Kidney (tissue), 22 donors: ENCODE measurements at places on chromosomes 6 and 20. TPM values are rescaled to one million over a fixed set of nuclear protein-coding genes. Genes with fewer than 3 reads are reported as not detected.

DNA sequence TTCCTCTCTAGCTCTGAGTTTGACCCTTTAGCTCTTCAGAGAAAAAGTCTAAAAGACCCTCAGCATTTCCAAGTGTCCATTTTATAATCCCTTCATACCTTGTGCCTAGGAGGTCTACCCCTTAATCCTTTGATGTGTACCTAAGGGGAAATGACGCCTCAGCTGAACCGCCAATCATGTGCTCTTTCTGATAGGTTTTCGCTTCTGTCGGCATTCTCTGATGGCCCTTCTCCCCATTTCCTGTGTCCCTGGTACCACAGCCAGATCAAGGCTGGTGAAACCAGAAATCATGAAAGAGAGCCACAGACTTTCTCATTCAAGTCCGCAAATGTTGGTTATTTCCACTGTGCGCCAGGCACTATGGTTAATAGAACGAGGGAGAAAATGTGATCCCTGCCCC lies 333.9 kb downstream of the FARS2 start:
- no peak for DNase-seq

GRCh38 chr6:48135323-48136084 lies 24.5 kb upstream of the PTCHD4 start:
- DNase-seq = no peak

DNA sequence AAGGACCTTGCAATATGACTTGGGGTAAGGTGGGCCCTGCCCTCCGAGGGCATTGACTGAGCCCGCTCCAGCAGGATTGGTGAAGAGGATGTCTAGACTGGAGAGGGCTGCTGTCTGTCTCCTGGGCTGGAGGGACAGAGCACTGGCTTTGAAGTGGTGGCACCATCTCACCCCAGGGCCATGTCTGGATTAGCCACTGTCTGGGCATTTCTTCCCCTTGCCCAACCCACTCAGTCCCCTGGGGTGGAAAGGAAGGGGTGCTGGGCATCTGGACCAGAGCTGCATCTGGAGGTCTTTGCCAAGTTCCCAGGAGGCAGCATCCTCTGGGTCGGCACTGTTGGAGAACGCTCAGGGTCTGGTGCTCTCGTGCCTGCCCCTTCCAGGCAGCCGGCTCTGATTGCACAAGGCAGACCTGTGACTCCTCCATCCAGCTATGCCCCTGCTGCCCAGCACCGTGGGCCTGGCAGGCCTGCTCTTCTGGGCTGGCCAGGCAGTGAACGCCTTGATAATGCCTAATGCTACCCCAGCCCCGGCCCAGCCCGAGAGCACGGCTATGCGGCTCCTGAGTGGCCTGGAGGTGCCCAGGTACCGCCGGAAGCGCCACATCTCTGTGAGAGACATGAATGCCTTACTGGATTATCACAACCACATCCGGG lies at the start of gene R3HDML:
Gene R3HDML (plus strand): TSS at position 319 of the 656 bp plus-strand sequence. CDS start 115 bp downstream, at position 434.
- DNase-seq = no peak

- no peak for DNase-seq
Measured at GRCh38 chr20:1456300-1456699, 10.3 kb downstream of the NSFL1C start.

DNA sequence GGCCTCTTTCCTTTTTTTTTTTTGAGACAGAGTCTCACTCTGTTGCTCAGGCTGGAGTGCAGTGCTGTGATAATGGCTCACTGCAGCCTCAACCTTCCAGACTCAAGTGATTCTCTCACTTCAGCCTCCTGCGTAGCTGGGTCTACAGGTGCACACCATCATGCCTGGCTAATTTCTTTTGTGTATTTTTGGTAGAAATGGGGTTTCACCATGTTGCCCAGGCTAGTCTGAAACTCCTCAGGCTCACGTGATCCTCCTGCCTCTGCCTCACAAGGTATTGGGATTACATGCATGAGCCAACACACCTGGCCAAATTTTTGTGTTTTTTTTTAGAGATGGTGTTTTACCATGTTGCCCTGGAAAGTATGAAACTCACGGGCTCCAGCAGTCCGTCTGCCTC lies 29.3 kb downstream of the SRC start:
- DNase-seq = no peak

DNA sequence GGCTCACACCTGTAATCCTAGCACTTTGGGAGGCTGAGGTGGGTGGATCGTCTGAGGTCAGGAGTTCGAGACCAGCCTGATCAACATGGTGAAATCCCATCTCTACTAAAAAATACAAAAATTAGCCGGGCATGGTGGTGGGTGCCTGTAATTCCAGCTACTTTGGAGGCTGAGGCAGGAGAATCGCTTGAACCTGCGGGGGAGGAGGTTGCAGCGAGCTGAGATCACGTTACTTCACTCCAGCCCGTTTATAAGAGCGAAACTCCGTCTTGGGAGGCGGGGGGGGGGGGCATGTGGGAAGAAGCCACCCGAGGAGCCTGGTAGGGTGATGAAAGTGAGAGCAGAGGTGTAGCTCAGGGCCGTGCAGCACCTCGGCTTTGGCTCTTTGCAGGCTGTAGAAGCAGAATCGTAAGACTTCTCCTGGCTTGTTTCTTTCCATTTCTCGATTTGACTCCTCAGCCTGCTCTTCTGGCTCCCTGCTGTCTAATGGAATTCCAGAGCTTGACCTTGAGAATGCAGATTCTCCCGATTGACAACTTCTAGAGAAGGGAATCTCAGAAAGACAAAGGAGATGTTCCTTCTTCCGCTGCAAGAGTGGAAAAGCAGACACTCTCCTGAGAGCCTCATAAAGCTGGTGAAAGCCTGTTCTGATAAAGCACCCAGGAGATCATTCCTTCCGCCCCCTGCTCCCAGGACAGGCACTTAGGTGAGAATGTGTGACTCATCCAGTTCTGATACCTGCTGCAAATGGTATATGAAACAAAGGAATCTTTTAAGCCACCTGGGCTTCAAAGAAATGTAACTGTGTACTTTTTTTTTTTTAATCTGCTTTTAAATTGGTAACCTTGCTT lies 26.0 kb upstream of the PPP1R16B start:
- no peak for DNase-seq

- no peak for DNase-seq
Measured at GRCh38 chr6:39416728-39417127, 94.2 kb upstream of the KCNK16 start.

Gene SHLD1
- total RNA-seq = 6.1 TPM

GRCh38 chr20:63021356-63022321 lies 14.9 kb upstream of the BHLHE23 start:
- DNase-seq = no peak

Gene DYNLT2
- 1.9 TPM for total RNA-seq

GRCh38 chr6:136646377-136646776 lies 96.2 kb upstream of the MAP7 start:
- no peak for DNase-seq

Gene ZBTB22
- total RNA-seq = 22.9 TPM

GRCh38 chr20:38126932-38127621 lies 38.0 kb downstream of the TGM2 start:
- peak; percentile 58 for DNase-seq

GRCh38 chr6:121780325-121781321 lies 345.2 kb downstream of the GJA1 start:
- DNase-seq = peak; percentile 62

DNA sequence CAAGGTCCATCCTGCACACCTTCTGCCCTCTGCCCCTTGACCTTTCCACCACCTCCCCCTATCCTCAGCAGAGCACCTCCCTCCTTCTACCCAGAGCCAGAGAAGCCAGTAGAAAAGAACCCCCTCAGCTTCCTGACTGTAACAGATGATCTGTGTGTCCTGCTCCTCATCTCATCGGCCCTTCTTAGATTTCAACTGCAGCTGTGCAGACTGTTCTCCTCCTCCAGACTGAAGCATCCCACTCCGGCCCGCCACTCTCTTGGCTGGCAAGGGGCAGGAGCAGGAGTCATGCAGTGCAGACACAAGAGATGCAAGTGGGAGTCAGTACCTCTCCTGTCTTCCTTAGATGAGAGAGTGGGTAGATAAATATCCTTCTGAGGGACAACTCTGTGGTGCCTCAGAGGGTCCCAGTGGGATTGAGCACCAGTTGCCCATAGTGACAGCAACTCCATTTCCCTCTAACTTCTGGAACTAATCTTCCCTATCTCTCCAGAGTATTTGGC lies 163.5 kb upstream of the MLN start:
- peak; percentile 65 for DNase-seq

- no peak for DNase-seq
Measured at GRCh38 chr20:60224914-60225313, 266.7 kb downstream of the CDH26 start.

- DNase-seq = no peak
Measured at GRCh38 chr20:50338479-50339391, 148.1 kb downstream of the CEBPB start.

DNA sequence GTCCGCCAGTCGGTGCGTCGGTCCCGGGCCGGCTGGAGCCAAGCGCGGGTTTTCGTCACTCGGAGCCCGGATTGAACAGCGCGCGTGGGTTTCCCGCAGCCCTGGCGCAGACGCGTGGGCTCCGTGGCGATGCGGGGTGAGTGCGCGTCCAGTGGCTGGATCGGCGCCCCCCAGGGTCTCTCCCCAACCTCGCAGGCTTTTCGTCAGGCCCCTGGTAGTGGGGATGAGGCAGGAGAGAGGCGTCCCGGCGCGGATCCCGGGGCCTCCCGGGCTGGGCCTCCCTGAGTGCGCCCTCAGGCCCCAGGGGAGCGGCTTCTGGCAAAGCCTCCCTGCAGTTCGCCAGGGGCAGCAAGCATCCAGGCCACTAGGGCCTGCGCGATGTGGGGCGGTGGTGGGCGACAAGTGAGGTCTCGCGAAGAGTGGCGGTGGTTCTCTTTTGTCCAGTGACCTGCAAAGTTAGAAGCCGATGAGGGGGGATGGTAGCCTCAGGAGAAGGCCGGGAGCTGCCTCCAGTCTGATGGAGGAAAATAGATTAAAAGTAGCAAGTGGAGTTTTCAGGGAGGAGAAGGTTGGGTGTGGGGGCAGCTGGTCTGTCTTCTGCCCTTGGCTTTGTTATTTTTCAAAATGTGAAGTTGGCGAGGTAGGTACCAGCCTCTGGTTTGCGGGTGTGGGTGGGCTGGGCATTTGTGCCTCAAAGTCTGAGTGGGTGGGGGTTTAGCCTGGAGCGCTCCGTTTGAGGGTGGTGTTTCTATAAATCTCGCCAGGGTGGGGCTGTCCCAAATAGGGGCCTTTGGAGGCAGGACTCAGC lies 1.6 kb downstream of the TOX2 start:
- no peak for DNase-seq

DNA sequence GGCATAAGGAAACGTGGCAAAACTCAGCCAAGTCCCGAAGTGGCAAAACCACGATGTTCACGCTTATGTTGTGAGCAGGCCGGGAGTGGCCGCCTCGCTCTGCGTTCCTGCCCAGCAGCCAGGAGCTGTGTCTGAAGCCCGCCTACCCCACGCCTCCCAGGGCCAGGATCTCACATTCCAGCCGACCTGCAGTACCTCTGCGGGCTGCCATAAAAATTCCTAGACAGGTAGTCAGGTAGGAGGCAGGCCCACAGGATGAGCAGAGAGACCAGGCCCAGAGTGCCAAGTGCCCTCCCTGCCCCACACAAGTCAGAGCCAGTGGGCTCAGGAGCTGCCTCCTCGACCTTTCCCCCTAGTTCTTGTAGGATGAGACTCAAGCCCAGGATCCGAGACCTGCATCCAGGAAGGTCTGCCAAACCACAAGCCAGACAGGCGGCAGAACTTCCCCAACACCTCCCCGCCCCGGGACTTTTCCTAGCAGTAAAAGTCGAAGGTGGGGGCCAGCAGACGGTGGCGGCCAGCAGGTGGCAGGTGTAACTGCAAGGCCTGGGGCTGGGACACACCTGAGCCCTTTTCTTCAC lies 16.7 kb downstream of the PMEPA1 start:
- peak; percentile 58 for DNase-seq

- no peak for DNase-seq
Measured at GRCh38 chr20:62550087-62550632, 74.4 kb upstream of the GATA5 start.

- DNase-seq = peak; percentile 75
Measured at GRCh38 chr6:3232017-3232945, 4.8 kb upstream of the TUBB2B start.
